Mesenteric fat pad (tissue), 1 donor: ENCODE measurements at places on chromosomes 12 and 14. TPM values are rescaled to one million over a fixed set of nuclear protein-coding genes. Genes with fewer than 3 reads are reported as not detected.

The KRT72 gene
- total RNA-seq = not detected

The SERPINA1 gene
- total RNA-seq = 41.6 TPM

The PRKD1 gene
- total RNA-seq = 10.4 TPM

- no peak for DNase-seq
These were observed 28.3 kb upstream of the ETFBKMT start for GRCh38 chr12:31631023-31631724.

DNA sequence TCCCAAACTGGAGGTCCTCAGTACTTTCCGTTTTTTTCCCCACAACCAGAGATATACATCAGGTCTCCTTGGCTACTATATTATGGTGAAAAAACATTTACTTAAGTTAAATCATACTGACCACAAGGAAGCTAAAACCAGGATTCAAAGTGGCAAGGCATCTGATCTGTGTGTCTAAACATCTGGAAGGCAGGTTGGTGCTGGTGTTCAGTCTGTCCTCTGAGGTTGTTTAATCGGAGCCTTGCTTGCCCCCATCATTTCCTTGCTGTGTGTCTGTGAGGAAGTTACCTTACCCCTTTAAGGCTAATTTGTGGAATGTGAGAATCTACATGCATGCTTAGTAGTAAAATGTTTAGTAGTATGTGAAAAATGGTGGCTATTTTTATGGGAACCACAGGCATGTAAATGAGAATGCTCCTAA, 75.6 kb downstream of the GALNT4 start:
- no peak for DNase-seq

GRCh38 chr14:52115286-52115685, 46.4 kb upstream of the NID2 start:
- no peak for DNase-seq

DNA sequence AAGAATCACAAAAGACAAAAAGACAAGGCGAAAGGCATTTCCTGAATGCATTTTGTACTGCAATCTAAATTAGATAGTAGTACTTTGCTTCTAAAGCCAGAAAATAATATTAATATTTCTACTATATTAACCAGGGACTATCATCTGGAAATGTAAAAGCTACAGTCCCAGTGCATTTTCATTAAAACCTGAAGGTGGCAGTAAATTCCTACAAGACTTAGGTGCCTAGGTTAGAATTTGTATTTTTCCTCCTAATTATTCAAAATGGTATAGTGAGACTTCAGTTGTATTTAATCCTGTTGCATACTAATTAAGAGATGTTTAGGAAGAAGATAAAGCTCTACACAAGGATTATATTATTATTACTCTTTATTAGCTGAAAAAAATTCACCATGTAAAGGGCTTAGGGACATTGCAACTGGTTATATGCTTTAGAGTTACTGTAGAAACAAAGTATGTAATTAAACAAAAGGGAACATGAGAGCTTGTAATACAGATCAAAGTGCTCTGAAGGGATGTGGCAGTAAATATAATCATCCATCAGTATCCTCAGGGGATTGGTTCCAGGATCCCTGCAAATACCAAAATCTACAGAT, 53.6 kb downstream of the BRMS1L start:
- no peak for DNase-seq

GRCh38 chr14:52063052-52063462, 5.8 kb downstream of the NID2 start:
- DNase-seq = no peak

- DNase-seq = no peak
These were observed 81.7 kb downstream of the CRADD start for GRCh38 chr12:93758801-93759373.

DNA sequence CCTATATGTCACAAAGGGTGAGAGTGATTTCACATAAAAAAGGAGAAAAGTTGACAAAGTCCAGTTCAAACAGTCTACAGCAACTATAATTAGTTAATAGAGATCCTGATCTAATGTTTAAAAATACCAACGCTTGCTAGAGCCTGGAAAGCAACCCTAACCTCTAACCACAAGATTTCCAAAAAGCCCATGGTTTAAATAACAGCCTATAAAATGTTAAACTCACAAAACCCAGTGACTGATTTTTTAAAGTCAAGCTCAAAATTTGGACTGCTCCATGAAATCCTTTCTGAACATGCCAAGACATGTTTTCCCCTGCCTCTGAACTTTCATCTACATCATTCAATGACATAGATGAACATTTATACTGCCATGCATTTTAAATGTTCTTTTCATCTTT, 81.6 kb downstream of the PLEKHG7 start:
- DNase-seq = no peak

GRCh38 chr12:54932691-54933090, 51.9 kb downstream of the TESPA1 start:
- DNase-seq = no peak

- DNase-seq = no peak
These were observed 340.9 kb downstream of the ALG10 start for GRCh38 chr12:34363050-34363673.

DNA sequence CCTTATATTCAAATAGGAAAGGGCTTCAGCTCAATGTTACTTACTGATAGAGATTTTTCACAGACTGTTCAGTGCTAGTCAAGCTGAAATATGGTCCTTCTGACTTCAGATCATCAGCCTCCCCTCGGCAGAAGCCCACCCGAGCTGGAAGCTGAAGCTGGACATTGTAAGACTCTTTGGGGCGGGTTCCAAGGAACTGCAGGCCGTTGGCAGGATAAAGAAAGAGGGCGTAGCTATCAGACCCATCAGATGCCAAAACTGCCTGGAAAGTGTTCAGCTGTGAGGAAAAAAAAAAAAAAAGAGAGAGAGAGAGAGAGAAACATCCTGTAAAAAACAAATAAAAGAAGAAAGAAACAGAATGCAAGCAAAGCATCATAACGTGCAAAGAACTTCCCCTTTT, 8.8 kb downstream of the NID2 start:
- DNase-seq = no peak

DNA sequence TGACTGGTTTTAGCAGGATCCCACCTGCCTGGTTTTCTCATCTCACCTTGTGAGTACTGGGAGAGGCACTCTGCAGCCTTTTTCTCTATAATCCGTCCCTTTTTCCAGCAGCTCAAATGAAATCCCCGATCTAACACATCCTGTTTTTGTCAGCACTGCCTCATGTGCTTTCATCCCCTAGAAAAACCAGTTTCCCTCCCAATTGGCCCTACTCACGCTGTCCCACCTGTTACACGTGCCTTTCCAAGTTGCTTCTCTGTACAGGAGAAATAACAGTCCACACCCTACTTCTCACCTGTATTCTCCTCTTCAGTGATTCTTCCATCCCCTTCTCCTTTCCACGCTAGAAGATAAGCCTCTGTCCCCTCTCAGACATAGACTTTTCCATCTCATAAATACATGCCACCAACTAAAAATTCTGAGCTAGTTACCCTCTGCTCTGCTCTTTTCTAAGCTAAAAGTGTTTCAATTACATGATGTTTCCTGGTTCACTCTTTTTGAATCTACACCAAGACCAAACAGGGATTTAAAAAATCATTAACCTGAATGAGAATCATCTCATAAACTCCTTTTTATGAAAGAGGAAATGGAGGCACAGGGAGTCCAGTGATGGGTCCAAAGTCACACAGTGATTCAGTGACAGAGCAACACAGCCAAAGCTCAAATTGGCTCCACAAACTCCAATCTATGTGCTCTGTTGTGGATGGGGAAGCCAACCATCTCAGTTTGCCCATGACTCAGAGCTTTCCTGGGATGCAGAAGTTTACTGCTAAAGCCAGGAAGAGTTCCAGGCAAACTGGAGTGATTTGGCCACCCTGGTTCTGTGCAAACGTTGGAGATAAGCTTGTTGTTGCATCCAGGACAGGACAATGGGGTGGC, 240.0 kb upstream of the TMEM132C start:
- DNase-seq = no peak
